ENCODE measurements at places on chromosomes 5 and 9.

DNA sequence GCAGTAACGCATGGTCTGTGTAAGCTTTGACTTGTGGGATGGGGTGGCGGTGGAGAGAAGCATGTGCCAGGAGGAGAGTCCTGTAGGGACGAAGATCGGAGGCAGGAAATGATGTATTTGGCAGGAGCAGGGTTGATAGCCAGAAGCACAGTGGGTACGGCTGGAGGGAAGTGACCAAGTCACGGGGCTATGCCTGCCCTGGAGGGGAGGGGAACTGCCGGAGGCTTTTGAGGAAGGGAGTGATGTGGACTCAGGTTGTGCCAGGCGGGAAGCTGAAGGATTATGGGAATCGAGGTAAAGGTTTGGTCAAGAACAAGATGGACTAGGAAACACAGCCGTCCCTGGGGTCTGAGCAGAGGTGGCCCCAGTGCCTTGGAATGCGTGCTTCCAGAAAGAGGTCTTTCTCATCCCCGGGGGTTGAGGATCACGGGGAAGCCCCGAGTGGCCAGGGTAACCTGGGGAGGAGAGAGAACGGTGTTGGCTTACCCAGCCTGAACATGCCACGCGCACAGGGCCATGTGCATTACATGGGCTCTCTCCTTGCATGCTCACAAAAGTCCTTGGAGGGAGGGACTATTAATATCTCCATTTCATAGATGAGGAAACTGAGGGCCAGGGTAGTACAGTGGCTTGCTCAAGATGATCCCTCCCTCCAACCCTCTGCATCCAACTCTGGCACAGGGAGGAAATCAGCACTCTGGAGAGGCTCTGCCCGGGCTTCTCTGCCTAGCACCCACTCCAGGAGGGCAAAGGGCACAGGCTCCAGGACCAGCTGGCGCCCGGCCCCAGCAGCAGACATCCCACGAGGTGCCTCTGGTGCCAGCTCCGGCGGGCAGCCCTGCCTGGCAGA lies 253.8 kb downstream of the PBX3 start:
- DNase-seq: no peak

DNA sequence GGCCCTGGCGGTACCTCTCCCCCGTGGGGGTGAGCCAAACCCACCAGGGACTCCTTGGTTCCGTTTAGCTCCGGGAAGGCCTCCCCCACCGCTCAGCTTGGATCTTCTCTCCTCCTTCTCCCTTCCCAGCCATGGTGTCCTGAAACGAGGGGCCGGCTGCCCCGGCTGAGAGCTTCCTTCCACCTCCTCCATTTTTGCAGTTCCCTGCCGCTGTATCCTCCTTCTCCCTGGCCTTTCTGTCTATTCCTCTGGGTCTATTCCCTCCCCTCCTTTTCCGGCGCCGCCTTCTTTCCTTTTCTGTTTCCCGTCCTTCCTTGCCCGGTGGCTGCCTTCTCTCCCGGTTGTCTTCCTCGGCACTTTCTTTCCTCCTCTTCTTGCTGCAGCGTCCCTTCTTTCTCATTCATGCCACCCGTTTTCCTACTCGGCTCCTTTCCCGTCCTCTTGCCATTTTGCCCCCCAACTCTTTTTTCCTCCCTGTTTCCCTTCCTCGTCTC lies 110.4 kb downstream of the LIFR start:
- DNase-seq: no peak

DNA sequence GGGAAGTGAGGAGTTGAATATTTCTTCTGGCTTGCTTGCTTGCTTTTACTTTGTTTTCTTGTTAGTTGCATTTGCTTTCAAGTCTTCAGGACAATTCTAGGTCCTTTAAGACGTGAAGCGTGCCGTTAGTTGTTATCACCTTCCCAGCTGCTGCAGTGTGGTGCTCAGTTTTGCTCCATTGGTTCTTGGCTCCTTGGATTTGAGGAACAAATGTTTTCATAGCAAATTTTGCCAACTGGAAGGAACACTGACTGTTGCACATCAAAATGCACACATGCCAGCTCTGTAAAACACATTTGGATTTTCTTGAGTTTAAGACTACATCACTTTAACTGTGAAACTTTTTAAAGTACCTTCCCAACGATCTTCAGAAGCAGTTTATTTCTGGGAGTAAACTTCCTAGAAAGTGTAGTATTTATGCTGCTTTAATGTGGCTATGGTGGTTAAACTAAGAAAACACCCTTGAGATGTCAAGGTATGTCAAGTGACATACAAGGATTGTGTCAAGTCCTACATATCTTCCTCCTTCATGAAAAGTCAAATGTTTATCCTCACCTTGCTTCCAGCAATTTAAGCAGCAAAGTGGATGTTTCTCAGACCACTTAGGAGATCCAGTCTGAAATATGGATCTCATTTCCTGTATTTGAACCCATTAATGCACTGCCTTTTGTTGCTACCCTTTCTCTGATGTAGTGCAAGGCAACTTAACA lies 24.9 kb downstream of the MOCS2 start:
- no peak for DNase-seq

DNA sequence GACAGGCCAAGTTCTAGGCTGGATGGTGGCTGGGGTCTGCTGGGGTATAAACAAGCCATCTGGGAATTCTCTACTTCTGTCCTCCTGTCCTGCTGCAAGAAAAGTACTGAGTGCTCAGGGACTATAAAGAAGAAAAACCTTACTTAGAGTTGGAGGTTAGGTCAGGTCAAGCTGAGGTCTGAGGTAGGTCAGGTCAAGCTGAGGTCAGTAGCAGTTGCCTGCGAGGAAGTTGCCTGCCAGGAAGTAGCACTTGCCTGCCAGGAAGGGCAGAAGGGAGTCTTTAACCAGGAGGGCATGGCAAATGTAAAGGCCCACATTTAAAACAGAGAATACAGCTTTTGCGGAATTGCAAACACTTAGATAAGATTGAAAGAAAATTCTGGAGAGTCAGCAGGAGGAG lies 51.3 kb upstream of the PRLR start:
- no peak for DNase-seq

DNA sequence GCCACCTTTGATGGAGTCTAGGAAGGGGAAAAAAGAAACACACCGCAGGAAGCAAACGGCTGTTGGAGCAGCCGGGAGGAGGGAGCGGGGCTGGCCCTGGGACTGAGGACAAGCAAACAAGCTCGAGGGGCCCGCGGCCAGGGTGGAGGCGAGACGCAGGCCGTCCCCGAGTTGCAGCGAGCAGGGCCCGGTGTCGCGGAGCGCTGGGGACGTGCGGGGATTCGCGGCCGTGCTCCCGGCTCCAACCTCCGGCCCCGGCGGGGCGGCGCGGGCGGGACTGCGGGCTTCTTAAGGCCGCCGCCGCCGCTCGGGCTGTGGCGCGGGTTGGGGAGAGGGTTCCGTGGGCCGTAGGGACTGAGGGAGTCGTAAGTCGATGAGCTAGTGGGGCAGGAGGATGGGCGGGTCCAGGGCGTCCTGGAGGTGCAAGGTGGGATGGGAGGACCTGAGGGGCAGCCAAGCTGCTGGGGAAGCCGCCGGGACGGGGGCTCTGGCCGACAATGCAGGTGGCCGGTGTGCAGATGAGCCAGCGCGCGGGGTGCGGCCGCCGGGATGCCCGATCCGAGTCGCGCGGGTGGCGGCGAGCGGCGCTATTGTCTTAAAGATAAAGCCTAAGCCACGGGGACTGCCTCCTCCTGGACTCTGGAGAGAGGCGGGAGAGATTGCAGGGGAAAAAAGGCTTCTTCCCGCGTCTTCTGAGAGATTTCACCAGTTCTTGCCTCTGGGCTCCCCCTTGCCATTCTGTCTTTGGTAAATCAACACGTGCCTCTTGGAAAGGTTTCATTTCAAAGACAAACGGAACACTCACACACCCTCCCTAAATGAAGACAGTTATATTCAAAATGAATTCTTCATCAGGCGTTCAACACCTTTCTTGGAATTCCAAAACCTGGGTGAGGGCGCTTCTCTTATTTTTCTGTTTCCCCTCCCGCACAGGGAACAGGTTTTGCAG lies 1.6 kb upstream of the HAPLN1 start:
- DNase-seq: no peak

DNA sequence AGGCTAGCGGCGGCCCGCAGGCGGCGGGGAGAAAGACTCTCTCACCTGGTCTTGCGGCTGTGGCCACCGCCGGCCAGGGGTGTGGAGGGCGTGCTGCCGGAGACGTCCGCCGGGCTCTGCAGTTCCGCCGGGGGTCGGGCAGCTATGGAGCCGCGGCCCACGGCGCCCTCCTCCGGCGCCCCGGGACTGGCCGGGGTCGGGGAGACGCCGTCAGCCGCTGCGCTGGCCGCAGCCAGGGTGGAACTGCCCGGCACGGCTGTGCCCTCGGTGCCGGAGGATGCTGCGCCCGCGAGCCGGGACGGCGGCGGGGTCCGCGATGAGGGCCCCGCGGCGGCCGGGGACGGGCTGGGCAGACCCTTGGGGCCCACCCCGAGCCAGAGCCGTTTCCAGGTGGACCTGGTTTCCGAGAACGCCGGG lies 253 bp downstream of the SLC12A2 start:
- DNase-seq: no peak

DNA sequence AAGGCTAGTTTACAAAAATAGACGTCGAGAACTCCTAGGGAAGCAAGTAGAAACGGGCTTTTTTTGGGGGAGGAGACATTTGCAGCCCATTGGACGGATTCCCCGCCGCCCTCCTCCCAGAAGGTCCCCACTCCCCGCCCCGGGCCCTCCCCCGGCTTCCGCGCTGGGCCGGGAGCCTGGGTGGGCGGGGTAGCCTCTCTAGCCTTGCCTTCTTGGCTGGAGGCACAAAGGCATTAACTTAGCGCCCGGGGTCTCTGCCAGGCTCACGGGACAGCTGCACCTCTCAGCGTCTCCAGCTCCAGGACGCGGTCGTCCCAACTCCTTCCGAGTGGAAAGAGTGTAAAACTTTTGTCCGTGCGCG lies at the start of gene DMRTA1:
Gene DMRTA1, plus strand, starts transcription at position 236 of the 361 bp plus-strand sequence. CDS start 242 bp downstream, outside the sequence.
- DNase-seq: no peak

GRCh38 chr5:170348137-170348633 lies 41.0 kb downstream of the KCNMB1 start:
- no peak for DNase-seq

GRCh38 chr5:21646469-21646868 lies 1206.7 kb downstream of the CDH12 start:
- no peak for DNase-seq

DNA sequence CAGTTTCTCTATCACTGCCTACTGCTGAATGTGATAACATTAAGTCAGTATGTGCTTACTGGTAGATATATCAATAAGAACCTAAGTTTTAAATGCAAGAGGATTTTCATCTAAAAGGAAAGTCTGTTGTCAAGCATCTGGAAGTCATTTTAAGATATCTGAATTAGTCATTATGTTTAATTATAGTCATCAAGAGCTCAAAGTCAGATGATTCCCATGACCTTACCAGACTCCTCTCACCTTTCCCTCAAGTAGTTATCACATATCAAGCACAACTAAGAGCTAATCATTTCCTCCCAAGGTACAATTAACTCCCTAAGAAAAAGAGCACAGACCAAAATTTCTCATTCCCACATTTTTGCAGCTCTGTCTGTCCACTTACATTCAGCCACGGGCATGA lies 45.5 kb downstream of the PUM3 start:
- DNase-seq: no peak

- no peak for DNase-seq
Measured at GRCh38 chr5:107430071-107430625, 240.6 kb downstream of the EFNA5 start.

GRCh38 chr9:113609562-113610318 lies 146.2 kb downstream of the RGS3 start:
- no peak for DNase-seq

DNA sequence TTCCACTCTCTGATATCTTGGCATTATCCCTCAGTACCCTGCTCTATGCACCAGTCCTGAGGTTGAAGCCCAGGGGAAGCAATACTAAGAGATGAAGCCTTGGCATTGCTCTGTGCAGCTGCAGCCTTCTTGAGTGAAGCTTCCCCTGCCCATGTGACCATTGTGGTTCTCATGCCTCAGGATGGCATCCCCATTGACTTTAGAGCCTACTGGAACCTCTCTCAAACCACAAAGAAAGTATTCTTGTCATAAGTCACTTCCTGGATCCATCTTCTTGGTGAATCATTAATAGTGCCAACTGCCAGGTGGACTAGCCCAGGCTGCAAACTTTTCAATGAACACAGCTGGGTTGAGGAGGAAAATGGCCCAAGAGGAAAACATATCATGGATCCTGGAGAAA lies 283.9 kb upstream of the RFX3 start:
- no peak for DNase-seq

- DNase-seq: no peak
Measured at GRCh38 chr5:20340126-20340525, 352.1 kb upstream of the CDH18 start.

DNA sequence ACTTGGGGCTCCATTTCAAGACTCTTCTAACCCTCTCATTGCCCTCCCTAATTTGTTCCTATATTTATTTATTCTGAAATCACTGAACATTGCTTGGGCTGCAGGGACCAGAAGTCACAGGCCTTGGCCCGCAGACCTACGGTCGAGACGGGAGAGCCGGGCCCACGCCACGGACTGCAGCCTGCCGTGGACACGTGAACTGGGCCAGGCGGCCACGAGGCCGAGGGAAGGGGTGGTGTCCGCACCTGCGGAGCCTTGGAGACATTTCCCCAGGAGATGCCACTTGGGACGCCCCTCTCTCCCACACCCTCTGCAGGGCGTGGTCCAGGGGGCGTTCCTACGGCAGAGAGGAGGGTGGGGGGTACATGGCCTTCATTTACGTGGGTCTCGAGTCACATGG lies 463.9 kb downstream of the ICE1 start:
- no peak for DNase-seq

GRCh38 chr5:103487218-103487617 lies 75.4 kb downstream of the NUDT12 start:
- no peak for DNase-seq

DNA sequence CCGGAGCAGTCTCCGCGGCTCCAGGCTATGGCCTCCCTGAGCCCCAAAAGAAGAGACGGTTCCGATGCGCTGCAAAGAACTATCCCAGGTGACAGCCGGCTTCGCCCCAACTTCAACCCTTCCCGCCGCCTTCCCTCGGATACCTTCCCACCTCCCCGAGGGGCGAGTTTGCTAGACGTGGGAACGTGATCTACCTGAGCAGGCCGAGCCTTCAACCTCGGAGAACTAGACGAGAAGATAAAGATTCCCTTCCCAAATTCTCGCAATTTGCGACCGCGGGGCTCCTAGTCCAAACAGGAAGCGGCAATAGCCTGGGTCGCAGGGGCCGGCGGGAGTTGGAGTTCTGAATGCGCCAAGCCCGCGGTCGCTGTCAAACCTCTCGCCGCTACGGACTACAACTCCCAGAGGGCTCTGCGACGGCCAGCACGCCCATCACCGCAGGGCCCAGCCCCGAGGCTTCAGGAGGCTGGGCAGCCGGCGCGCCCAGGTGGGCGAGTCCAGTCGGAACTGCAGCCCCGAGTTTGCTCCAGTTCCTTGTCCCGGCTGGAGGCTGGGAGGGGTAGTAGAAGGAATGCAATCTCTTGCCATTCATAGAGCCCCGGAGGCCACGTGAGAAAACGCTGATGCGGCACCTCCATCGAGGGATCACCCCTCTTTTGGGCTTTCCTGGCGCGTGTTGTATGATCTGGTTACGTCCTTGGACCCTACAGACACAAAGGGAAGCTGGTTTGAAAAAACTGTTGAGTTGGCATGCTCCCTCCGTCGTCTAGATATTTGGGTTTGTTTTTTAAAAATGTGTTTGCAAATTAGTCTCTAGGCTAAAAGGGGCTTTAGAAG lies at the start of gene SLC38A9:
Gene SLC38A9, minus strand, starts transcription at position 302 of the 837 bp plus-strand sequence. CDS start 14,366 bp downstream, outside the sequence.
- DNase-seq: peak; percentile 91

Measured in CD4-positive, alpha-beta T cell treated with Interleukin-17A for 1 hour (primary cell).